ENCODE measurements at places on chromosomes 1 and 21. TPM values are rescaled to one million over a fixed set of nuclear protein-coding genes. Genes with fewer than 3 reads are reported as not detected.

- no peak overlapping the region for H3K27ac ChIP-seq
- H3K27me3 ChIP-seq = peaks cover 24% of the 10 kb centered on the region
- peaks cover 4% of the 10 kb centered on the region for H3K4me1 ChIP-seq
- DNase-seq = no peak
- no peaks in the 10 kb centered on the region for H3K36me3 ChIP-seq
Observed at GRCh38 chr1:147676311-147677085, 6.2 kb upstream of the ACP6 start.

DNA sequence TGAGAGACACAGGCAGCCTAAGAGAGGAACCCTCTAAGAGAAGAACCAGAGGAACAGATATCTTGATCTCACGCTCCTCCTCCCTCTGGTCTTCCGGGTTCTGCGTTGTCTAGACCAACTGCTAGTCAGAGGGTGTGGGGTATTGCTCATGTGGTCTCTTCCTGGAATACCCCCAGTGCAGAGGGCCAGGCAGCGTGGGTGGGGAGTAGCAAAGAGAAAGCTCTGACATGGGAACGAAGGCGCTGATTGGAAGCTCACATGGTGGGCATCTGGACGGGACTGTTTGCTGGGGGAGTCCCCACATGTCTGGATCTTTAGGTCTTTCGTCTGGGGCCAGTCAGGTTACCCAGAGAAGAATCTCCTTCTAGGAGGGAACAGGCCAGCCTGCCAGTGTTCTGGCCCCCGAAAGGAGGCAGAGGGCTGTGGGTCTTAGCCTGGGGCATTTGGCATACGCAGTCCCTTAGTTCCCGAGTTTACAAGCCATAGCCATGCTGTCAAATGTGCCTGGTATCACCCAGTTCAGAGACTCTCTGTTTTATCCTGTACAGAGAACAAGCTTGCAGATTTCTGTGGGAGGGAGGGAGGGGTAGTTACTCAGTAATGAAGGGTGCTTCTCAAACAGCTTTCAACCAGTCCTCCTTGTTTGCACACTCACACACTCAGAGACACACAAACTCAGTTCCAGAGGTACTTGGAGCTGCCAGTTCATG is 18.3 kb upstream of the IL6R start:
- DNase-seq = peak; percentile 86
- H3K4me1 ChIP-seq = peaks cover 18% of the 10 kb centered on the region

GRCh38 chr1:236131916-236132315 is 10.4 kb upstream of the GPR137B start:
- H3K4me1 ChIP-seq = no peaks in the 10 kb centered on the region
- H3K27ac ChIP-seq = no peak overlapping the region
- H3K27me3 ChIP-seq = peaks cover 46% of the 10 kb centered on the region
- no peaks in the 10 kb centered on the region for H3K36me3 ChIP-seq
- no peak for DNase-seq

DNA sequence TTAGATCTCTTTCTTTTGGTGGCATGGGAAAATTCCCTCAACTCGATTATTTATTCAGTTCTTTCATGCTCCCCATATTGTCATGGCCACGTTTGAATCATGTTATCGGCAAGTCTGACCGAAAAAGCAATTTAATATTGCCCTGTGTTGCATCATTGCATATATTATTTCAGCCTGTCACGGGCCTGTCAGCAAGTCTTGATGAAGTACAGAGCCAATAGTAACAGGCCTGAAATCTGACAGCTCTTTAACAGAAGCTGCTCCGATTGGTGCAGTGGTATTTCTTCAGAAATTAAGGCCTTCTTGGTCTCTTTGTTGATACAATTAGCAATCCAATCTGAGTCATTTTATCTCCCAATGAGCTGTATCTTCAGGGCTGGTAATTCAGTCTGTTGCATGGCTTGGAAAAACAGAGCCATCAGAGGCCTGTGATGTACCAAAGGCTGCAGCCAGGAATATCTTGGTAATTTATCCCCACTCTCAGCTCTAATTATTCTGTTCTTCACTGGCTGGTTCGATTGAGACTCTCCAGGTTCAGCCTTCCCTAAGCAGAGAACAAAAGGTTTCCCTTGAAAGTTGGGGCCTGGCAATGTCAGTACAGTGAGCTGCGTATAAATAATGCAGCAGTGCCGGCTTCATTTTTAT is 149.5 kb downstream of the FGGY start:
- no peak for DNase-seq
- H3K27me3 ChIP-seq = no peaks in the 10 kb centered on the region
- H3K36me3 ChIP-seq = no peaks in the 10 kb centered on the region
- peaks cover 4% of the 10 kb centered on the region for H3K4me1 ChIP-seq

DNA sequence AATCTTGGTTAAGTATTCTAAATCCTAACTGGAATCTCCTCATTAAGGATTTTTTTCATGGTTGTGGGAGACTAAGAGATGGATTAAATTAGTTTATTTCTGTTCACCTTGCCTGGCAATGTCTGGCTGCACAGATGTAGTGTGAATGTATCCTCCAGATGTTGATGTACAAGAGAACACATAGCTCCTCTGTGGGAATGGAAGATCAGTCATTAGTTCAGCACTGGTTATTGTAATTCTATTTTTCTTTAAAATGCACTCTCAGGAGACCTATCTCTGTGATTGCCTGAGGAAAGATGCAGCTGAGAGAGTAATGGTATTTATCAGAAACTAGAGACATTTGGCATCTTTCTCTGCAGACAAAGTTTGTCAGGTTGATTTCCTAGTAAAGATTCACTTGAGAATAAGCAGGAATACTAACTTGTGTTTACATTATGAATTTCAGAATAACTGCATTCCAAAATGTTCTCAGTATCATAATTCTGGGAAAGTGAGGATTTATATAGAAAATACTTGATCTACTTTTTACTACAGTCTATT is 178.6 kb downstream of the GIPC2 start:
- no peaks in the 10 kb centered on the region for H3K36me3 ChIP-seq
- H3K4me1 ChIP-seq = no peaks in the 10 kb centered on the region
- no peak overlapping the region for H3K27ac ChIP-seq
- H3K27me3 ChIP-seq = peaks cover 2% of the 10 kb centered on the region
- DNase-seq = no peak
- H3K4me3 ChIP-seq = no peak overlapping the region

GRCh38 chr1:77511440-77511840 is 171.0 kb downstream of the ZZZ3 start:
- H3K27ac ChIP-seq = no peak overlapping the region
- H3K27me3 ChIP-seq = no peaks in the 10 kb centered on the region
- H3K36me3 ChIP-seq = no peaks in the 10 kb centered on the region
- no peak for DNase-seq
- H3K4me3 ChIP-seq = no peak overlapping the region

Gene TRIM62
- total RNA-seq = 3.2 TPM

All from activated CD4-positive, alpha-beta T cell treated with anti-CD3 and anti-CD28 coated beads, Interleukin-2, amount 10 ng/mL, durations not matched to agents 24 days and 14 days (primary cell).